ENCODE measurements at places on chromosomes 4 and X. TPM values are rescaled to one million over a fixed set of nuclear protein-coding genes. Genes with fewer than 3 reads are reported as not detected.

DMRTC1 gene
- total RNA-seq = not detected

MAGEA4 gene
- total RNA-seq = not detected

RHOXF2B gene
- not detected for total RNA-seq

TRMT44 gene
- 15.7 TPM for total RNA-seq

GRCh38 chrX:136162827-136163570 is 15.7 kb downstream of the FHL1 start:
- ATAC-seq = peak; percentile 77

DNA sequence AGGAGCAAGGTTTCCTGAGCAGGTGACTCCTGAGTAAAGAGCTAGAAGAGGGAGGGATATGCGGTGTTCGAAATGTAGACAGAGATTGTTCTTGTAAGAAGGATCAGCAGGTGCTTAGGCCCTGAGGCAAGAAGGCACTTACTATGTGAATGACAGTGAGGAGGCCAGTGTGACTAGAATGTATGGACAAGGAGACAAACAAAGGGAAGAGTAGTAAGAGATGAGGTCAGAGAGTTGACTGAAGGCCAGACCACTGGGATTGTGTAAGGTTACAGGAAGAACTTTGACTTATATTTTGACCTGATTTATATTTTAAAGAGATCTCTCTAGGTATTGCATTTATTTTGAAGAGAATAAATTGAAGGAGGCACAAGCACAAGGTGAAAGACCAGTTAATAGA is 118.4 kb upstream of the ENPEP start:
- no peak for ATAC-seq

DNA sequence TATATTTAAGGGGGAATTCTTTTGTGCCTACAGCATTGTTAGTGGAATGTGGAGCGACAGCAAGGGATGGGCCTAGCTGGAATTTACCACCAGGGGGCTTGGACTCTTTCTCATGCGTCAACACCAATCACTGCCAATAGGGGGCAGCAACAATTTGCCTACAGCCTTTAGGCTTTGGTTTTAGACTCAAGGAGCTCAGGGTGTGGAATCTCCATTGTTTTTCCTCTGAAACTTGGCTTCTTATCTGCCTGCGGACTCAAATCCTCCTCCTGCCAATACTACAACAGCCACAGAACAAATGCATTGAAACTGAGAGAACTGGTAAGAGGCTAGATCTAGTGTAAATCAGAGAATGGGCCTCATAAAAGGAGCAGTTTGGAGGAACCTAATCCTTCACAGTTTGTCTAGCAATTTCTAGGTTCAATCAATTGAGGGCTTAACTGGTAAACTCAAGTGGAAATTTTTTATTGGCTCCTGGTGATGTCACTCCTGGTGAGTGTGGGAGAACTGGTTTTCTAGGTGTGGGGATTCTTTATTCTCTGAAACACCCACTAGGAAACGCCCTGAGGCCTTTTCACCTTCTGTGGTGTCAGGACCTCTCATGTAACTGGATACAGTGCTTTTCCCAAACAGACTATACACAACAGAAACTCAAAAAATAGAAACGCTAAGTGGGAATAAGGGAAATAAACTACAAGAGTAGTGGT is 27.9 kb upstream of the TMSB4X start:
- ATAC-seq = peak; percentile 90

DNA sequence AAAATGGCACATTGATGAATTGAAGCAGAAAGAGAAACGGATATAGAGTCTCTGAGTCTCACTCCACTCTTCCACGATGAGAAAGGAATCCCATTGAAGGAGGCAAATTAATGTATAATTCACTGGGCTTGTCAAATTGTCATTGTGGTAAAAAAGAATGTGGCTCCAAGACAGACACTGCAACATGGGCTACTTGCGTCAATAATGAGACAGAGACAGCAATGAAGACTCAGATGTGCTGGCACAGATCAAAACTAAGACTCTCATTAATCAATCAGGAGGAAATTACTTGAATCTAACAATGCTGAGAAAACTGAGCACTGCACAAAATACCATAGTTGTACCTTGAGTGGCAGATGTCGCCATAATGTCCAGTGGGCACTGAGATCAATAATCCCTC is 1485.5 kb downstream of the TECRL start:
- ATAC-seq = no peak

DNA sequence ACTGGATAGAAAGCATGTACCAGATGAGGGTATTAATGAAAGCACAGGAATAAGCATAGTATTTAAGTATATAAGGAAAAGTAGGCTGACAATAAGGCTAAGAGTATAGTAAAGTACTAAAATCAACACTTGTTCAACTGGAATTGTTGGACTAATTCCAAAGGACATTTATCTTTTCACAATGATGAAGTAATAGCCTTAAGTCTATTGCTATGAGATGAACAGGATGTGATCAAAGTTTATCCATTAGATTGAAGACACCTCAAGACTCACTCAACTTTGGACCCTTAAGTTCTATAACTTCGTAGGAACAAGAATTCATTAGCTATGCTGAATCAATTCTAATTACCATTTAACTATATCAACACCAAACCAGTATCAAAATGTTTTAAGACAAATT is 7.6 kb downstream of the MAD2L1 start:
- ATAC-seq = no peak

- no peak for ATAC-seq
These were observed 30.5 kb upstream of the TCEAL4 start for GRCh38 chrX:103554687-103555424.

- ATAC-seq = no peak
These were observed 24.2 kb downstream of the SUV39H1 start for GRCh38 chrX:48720577-48721250.

DNA sequence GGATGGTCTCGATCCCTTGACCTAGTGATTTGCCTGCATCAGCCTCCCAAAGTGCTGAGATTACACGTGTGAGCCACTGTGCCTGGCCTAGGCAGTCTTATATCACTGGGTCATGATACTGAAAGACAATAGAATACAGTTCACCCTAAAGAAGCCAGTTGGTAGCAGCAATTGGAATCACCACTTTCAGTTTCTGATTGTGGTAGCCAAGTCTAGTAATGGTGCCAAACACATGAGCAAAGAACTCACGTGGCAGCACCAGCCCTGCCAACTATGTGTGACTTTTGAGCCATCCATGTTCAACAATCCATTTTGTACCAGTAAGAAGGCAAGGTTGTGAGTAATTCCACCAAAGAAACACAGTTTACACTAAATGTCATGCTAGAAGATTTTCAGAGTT is 548.4 kb downstream of the KLHL13 start:
- ATAC-seq = no peak

- no peak for ATAC-seq
These were observed 191.0 kb downstream of the AFF2 start for GRCh38 chrX:148691456-148691855.

Measured in esophagus mucosa (tissue), 1 donor.